ENCODE measurements at places on chromosomes 4 and X.

GRCh38 chrX:57771689-57772088 lies 91.6 kb upstream of the NLRP2B start:
- DNase-seq = no peak

- no peak for DNase-seq
These were observed 8.1 kb upstream of the HCCS start for GRCh38 chrX:11103006-11103405.

GRCh38 chr4:8841678-8842268 lies 29.9 kb downstream of the HMX1 start:
- no peak for DNase-seq

GRCh38 chr4:48008021-48008596 lies 8.4 kb downstream of the CNGA1 start:
- DNase-seq = no peak

DNA sequence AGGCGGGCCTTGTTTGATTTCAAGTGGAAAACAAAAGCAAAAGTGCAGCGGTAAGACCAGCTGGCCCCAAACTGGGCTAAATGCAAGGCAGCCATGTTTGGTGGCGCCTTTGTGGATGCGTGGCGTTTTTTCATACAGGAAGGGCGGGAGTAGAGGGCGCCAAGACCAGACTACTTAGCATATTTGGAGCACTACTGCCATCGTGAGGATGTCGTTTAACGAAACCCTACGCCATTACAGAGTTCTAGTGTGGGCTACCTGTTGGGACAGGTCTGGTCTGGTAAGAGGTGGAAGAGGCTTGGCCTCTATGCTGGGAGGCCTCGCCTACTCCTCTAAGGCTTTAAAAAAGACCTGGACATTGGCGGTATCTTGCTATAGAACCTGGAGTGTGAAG lies 230.7 kb upstream of the STK26 start:
- no peak for DNase-seq

GRCh38 chr4:61374447-61374891 lies 174.3 kb downstream of the ADGRL3 start:
- DNase-seq = no peak

- no peak for DNase-seq
These were observed 8.8 kb downstream of the INTU start for GRCh38 chr4:127641524-127641923.

DNA sequence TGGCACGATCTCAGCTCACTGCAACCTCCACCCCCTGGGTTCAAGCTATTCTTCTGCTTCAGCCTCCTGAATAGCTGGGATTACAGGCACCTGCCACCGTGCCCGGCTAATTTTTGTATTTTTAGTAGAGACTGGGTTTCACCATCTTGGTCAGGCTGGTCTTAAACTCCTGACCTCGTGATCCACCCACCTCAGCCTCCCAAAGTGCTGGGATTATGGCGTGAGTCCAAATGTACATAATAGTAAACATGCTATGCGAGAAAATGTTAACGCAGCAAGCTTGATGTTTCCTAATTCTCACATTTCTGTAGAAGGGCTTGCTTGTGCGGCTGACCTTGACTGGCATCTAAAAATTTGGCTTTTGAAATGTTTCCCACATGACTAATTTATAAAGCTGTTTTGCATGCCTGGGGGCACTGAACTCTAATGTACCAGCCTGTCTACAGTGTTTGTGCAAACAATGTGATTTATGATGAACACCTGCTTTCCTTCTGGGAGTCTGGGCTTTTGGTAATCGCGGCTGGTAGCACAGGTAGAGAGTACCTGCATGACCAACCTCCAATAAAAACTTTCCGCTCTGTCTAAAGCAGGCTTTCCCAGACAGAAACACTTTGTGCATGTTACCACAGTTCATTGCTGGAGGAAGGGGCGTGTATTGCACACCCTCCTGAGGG lies 216.8 kb downstream of the IL15 start:
- DNase-seq = no peak

DNA sequence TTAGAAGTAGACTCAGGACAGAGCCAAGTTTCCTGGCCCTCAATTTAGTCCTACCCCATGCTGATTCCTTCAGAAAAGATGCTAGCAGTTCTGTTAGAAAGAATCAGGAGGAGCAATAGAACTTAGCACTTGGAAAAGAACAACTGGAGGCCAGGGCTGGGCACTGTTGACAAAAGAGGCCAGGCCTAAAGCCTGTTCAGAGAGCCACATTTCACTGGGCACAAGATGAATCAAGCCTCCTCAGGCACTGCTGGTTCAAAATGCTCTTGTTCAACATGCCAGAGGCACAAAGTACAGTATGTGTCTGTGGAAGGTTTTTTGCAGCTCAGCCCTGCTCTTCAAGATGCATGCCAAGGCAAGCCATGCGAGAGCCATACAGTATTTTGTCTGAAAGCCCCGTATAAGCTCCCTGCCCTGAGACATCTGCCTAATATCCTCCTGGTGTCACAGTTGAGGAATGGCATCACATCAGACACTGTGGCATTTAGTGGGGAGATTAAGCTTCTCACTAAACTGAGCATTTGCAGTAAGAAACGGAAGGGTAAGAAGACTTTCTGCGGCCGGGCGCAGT lies 53.7 kb downstream of the RASL11B start:
- no peak for DNase-seq

DNA sequence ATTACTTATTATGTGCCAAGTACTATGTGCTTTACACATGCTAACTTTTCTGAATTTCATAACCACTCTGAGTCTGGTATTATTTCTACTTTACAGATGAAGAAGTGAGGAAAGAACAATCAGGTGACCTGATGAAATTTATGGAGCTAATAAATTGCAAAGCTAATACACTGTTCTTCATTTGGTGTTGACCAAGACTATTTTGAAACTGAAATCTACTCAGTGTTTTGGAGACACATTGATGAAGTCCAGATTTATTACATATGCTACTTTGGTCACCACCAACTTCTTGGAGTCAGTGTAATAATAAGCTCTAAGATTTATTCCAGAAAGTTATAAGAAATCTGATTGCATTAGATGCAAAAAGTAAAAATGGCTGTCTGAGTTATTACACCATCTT lies 637.9 kb downstream of the FAT4 start:
- DNase-seq = no peak

- no peak for DNase-seq
These were observed 3.4 kb downstream of the MSX1 start for GRCh38 chr4:4862665-4863482.

GRCh38 chr4:142512161-142512560 lies 333.9 kb downstream of the INPP4B start:
- DNase-seq = no peak

DNA sequence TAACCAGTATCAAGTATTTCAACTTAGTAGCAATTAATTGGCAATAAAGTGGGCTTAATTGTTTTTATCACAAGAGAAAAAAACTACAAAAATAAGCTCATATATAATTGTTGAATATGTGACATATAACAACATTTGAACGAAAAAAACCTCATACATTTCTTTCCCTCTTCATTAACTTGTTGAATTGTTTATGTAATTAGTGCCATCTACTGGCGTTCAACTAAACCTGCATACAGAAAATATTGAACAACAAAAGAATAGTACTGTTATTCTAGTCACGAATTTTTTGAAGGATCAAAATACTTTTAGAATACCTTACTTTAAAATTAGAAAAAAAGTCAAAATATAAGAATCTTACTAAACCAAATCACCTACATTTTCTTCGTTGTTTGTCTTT lies 586.5 kb upstream of the FTHL17 start:
- peak; percentile 0 for DNase-seq

GRCh38 chrX:72540318-72540717 lies 32.3 kb downstream of the HDAC8 start:
- DNase-seq = peak; percentile 2

GRCh38 chr4:186471441-186471840 lies 83.9 kb downstream of the MTNR1A start:
- DNase-seq = no peak

- DNase-seq = no peak
These were observed 239.0 kb upstream of the MAB21L2 start for GRCh38 chr4:150342945-150343344.

- DNase-seq = no peak
These were observed 14.8 kb downstream of the BLOC1S4 start for GRCh38 chr4:6730603-6731317.

GRCh38 chrX:47193475-47194193 lies at the start of gene UBA1:
TSS of gene UBA1 (plus strand) at chrX:47193829. CDS start at chrX:47198803, 4,974 bp downstream.
- peak; percentile 98 for DNase-seq

DNA sequence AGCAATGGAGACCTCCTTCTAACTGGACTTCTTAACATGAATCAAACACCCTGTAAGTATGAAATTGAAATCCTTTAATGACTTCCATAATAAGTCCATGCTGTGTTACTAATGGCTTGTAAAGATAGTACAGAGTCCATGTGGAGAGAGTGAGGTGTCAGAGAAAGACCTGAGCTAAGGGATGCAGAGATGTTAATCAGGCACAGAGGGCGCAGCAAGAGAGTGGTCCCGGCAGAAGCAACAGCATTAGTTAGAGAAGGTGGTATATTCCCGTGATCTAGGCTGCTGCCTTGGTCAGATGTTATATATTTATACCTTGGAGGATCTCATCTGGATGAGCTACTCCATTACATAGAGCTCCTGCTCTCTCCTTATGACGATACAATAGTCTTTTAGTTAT lies 295.3 kb downstream of the LDB2 start:
- no peak for DNase-seq

- no peak for DNase-seq
These were observed 85.2 kb upstream of the STS start for GRCh38 chrX:7062276-7062675.

GRCh38 chrX:75522565-75523431 lies at the start of gene ZDHHC15:
TSS of gene ZDHHC15 (minus strand) at chrX:75523037. CDS start at chrX:75523024, 13 bp downstream.
- DNase-seq = peak; percentile 72

DNA sequence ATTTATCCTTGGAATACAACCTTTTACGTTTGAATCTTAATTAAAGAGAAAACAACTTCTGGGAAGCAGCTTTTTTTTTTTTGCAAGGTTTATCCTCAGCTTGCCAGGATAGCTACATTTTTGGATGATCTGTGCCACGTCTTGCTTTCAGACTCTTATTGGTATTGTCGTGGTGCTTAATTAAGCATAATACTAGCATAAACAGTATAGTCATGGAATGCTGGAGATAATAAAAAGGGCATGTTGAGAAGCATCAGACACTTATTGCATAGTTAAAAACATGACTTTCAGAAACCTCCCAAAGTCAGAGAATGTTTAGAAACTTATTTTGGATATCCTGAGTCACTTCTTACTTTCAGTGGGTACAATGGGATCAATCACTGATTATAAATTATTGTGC lies 77.0 kb downstream of the PALLD start:
- no peak for DNase-seq

DNA sequence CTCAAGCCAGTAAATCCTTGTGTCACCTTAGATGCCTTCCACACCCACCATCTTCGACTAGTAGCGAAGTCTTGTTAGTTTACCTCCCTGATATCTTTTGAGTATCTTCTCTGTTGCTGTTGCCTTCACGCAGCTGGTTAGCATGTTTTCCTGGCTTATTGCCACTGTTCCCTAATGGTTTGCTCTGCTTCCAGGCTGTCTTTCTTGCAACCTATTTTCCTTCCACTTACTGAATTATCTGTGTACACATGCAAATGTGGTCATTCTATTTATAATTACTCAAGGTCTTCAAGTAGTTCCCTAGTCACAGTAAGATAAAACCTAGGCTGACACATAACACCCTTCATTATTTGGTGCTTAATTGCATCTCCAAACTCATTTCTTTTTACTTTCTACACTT lies 89.5 kb downstream of the UGT8 start:
- no peak for DNase-seq

DNA sequence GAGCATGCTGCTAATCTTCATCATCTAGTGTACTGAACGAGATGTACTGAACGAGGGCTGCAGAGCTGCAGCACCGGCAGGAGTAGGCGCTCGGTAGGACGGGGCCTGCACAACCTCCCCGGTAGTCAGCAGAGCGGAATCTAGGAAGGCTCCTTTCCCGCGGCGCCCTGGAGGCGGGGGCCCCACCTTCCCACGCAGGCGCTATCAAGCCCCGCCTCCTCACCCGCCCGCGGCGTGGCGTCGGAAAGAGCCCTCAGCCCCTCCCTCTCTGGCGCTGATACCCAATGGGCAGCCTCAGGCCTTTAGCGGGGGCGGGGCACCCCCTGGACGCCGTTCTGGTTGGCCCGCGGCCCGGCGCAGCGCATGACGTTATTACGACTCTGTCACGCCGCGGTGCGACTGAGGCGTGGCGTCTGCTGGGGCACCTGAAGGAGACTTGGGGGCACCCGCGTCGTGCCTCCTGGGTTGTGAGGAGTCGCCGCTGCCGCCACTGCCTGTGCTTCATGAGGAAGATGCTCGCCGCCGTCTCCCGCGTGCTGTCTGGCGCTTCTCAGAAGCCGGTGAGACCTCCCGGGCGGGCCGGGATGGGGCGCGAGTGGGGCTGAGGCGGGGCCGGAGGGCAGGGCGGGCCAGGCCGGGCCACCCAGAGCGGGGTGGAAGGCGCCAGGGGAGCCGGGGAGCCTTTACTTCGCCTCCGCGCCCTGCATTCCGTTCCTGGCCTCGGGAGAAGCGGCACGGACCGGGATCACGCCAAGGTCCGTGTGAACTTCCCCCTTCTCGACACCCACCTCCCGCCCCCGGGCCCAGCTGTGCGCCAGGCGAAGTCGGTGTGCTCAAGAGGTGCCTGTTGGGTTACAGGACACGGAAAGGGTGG lies at the start of gene PDHA1:
Gene PDHA1, plus strand, starts transcription at position 393 of the 874 bp plus-strand sequence. Its CDS starts 111 bp downstream, at position 504.
- peak; percentile 86 for DNase-seq

- DNase-seq = peak; percentile 15
These were observed 16.4 kb downstream of the TCEANC start for GRCh38 chrX:13669246-13669737.

- DNase-seq = no peak
These were observed 215.1 kb upstream of the CPEB2 start for GRCh38 chr4:14787221-14787620.

- DNase-seq = no peak
These were observed 6.2 kb upstream of the PLCXD1 start for GRCh38 chrX:274904-275475.

GRCh38 chrX:127404161-127404560 lies 584.6 kb downstream of the PRR32 start:
- no peak for DNase-seq

DNA sequence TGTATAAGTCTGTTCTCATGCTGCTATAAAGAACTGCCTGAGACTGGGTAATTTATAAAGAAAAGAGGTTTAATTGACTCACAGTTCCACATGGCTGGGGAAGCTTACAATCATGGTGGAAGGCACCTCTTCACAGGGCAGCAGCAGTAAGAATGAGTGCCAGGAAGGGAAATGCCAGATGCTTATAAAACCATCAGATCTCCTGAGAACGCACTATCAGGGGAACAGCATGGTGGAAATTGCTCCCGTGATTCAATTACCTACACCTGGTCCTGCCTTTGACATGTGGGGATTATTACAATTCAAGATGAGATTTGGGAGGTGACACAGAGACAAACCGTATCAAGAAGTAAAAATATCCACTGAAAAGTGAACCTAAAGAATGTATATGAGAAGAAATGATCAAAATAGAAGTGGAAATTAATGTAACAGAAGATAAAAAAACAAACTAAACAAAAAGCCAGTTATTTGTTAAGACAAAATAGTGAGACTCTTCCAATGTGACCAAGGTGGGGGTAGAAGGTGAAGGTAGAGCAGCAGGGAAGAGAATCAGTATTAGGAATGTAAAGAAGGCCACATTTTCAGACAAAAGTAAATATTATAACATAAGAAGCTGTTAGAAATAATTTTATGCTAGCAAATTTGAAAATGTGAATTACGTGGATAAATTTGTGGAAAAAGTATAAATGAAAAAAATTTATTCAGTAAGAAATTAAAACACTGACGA lies 372.9 kb downstream of the NKX6-1 start:
- no peak for DNase-seq

GRCh38 chr4:77631276-77631675 lies 25.7 kb downstream of the CXCL13 start:
- no peak for DNase-seq

Data from NCI-H2107 (cell line).